Pancreas (tissue), 10 donors: ENCODE measurements at places on chromosomes 7 and 10.

DNA sequence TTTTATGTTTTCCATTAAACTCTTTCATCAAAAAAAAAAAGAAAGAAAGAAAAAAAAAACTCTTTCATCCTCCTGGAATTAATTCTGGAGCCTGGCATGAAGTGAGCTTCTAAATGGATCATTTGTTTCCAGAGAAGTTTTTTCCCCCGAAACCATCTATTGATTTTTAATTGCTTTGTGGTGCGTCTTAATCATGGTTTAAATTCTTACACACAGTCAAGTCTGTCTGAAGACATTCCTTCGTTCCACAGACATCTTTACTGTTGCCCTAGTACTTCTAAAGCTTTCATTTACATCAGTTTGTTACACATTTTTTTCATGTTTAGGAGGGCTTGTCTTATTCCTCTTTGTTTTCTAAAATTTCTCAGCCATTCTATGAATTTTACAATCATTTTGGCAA is 493.4 kb upstream of the FOXK1 start:
- DNase-seq: no peak

- DNase-seq: no peak
These were observed 37.5 kb downstream of the PWWP2B start for GRCh38 chr10:132434405-132435005.

DNA sequence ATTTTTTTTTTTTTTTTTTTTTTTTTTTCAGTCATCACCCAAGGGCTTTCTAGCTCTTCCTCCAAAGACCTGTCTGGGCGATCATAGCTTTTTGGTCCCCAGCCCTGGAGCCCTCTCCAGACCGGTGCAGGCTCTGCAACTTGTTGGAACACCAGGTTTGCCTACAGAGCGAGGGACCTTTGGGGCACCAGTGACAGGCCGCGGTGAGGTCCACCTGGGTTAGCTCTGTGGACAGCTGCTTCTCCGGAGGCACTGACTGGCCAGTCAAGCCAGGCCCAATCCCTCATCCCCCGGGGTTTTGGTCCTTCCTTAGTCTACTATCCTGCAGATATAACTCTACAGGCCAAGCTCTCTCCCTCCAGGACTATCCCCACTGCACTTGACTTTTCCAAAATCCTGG is 86.8 kb upstream of the SMNDC1 start:
- no peak for DNase-seq

- no peak for DNase-seq
These were observed 62.9 kb upstream of the PRR15 start for GRCh38 chr7:29500719-29501118.

DNA sequence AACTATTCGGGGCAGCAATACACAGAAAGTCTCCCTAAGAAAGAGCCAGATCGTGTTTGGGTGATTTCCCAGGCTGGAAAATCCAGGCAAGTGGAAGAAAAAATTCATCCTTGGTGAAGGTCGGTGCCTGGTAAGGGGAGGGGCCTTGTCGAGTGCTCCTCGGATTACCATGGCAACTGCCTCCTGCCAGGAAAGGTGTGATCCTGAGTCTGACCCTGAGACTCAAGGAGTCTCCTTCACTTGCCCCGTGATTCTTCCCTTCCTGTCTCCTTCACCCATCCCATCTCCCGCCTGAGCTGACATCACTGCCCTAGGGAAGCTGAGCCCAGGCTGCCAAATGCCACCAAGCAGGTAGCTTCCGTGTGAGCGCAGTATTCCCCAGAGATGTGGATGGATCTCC is 112.2 kb downstream of the MYL10 start:
- DNase-seq: no peak

DNA sequence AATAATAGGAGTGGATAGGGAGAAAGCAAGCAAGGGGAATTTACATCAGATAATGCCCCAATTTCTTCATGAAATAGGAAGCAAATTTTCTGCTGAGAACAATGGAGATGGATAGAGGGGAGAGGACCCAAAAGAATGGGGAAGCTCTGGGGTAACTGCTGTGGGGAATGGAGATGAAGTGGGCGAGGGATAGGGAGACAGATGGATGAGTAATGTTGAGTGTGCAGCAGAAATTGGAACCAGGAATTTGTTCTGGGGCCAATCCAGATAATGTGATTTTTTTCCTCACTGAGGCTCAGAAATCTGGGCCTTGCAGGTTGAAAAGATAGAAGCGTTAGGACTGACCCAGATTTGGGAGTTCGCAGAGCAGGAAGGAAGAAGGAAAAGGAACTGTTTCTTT is 24.5 kb upstream of the MRC1 start:
- DNase-seq: no peak

DNA sequence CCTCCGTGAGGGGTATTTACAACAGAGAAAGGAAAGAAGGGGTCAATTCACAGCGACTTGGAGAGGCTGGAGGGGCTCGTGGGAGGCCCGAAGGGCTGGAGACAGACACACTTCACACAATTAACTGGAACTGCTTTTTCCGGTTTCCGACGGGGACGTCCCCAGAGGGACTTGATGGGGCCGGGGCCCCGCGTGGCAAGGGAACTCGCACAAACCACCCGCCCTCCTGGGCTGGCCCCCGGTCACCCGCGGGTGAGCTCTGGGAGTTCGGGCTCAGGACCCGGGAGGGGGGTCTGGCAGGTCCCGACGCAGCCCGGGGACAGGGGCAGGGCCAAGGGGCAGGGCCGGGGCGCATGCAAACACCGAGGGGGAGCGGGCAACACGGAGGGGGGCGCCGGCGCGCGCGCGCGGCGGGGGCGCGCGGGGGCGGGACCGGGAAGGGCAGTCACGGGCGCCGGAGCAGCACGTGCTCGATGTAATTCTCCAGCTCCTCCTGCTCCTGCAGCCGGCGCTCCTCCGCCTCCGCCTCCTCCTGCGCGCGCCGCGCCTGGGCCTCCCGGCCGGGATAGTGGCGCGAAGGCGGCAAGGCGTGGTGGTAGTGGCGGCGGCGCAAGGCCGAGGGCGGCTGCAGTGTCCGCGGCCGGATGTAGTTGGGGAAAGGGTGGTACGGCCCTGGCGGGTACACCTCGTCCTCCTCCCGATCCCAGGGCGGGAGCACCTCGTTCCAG is 2.7 kb downstream of the VGF start:
- DNase-seq: no peak

GRCh38 chr7:26637610-26638009 is 226.8 kb downstream of the SKAP2 start:
- DNase-seq: no peak

DNA sequence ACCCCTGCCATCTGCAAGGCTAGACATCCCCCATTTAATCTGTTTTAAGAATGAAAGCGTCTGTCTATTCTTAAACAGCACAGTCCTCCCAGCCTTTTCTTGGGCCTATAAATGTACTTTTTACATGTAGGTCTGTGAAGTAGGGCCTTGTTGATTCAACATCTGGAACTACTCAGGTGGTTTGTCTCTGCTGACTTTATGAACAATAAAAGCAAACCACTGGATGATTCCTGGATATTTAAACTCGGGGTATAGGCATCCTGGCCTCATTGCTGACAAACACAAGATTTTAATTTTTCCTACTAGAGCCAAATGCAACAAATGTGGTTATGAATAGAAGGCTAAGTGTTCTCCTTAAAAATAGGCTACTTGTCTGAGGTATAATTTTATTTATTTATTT is 198.3 kb downstream of the WDR11 start:
- DNase-seq: no peak

DNA sequence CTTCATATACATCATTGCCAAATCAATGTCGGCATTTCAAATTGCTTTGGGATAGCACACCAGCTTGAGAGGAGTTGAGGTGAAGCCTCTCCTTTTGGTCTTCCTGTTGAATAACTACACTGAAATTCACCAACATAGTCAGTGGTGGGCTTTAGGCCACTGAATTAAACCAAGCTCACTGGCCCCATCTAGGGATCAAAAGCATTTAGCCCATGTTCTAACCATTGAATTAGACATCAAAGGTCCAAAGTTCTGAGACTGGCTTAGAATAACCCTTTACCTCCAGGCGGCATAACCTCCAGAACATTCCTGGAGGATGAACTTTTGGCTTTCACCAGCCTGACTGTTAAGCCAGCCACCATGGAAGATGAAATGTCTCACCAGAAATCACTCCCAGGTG is 54.6 kb downstream of the BPGM start:
- DNase-seq: no peak

- DNase-seq: no peak
These were observed 116.2 kb downstream of the LSMEM1 start for GRCh38 chr7:112596981-112597380.

GRCh38 chr7:27182861-27183681 is 2.0 kb downstream of the HOXA11 start:
- peak; percentile 44 for DNase-seq

DNA sequence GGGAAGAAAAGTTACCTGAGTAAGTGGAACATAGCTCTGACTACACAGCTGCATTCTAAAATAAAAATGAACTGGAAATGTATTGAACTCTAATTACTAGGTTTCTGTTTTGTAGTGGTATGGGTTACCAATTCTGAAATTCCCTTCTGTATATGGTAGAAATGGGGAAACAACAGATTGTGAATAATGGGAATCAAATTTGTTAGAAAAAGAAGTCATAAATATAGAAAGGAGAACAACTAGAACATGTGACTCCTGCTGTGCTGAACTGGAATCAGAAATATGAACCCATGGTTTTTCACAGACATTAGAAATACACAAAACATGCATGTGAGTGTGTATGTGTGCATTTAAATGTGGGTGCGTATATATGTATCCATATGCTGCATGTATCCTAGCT is 27.0 kb downstream of the MCMBP start:
- DNase-seq: no peak

- DNase-seq: no peak
These were observed 104.5 kb downstream of the CCSER2 start for GRCh38 chr10:84432891-84433290.

GRCh38 chr7:47785923-47786556 is 162.2 kb downstream of the PKD1L1 start:
- no peak for DNase-seq

- DNase-seq: no peak
These were observed 23.7 kb upstream of the C10orf105 start for GRCh38 chr10:71743089-71743838.

DNA sequence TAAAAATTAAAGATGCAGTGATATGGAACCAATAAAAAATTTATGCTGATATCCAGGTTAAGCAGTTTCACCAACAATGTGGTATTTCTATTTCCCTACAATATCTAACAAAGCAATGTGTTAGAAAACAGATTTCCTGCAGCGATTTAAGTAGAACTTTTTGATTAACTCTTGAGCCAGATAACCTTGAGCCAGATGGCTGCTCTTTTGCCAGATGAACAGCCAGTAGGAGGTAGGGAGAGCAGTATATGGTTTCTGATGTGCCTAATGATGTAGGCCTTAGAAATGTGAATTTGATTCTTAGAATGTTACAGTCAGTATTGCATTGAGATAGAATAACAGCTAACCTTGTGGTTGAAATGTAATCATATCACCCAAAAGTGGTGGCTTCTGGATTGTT is 31.1 kb downstream of the STAMBPL1 start:
- no peak for DNase-seq

- DNase-seq: no peak
These were observed 28.2 kb downstream of the TIMM23 start for GRCh38 chr10:46000538-46000937.

GRCh38 chr10:1938317-1938716 is 201.0 kb upstream of the ADARB2 start:
- no peak for DNase-seq

DNA sequence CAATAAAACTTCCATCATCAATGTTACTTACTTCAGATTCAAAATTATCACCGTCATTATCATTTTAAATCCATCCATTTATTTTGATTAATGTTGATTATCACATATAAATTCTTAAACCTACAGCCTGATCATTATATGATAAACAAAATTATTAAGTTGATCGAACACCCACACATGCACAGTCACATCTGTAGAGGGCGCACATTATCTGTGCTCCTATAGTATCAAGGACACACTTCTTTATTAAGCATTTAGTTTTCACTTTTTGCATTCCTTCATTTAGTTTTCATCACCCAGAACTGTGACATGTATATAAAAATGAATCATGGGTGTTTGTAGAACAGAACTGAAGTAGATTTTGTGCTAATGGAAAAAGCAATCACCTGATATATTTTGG is 26.2 kb upstream of the ZNF716 start:
- DNase-seq: no peak

DNA sequence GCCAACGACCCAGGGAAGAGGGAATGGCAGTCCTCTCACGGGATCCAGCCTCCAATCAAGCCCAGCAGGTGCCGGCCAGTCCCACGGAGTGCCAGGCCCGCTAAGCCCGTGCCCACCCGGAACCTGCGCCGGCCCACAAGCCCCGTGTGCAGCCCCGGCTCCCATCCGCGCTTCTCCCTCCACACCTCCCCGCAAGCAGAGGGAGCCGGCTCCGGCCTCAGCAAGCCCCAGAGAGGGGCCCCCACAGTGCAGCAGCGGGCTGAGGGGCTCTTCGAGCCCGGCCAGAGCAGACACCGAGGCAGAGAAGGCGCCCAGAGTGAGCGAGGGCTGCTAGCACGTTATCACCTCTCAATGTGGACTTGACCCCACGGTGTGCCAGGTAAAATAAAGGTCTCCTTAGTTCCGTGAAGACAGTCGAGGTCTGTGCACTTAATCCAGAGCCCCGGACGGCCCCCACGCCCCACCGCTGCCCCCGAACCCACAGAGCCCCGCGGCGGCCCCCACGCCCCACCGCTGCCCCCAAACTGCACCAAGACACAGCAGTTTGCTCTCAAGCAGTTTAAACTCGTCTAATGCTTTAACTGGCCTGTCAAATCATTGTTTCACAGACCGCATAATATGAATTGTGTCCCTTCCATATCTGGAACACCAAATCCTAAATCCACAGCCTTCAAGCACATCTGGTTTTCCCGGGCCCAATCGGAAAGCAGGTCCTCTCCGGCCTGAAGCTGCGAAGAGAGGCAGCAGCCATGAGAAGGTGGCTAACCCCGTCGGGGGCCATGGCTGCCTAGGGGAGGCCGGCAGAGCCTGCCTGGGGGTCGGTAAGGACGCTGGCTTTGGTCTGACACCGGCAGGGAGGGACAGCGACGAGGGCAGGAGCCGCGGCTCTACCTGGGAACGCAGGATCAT is 307.8 kb downstream of the PTPRN2 start:
- no peak for DNase-seq

DNA sequence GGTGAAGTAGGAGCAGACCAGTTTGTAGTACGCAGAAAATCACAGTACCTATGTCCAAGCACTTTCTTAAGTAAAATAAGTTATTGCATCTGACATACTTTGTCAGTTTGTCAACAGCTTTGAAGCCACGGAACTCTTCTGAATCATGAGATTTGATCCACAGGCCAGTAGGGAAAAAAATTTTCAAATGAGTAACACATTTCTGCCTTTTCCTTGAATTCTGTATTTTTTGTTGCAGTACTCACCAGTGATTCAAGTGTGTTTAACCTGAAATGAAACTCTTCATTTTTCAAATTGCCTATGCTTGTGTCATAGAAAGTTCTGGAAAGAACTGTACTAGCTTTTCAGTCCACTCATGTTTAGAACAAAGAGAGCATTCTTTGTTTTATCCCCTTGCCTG is 337.7 kb downstream of the GATA3 start:
- no peak for DNase-seq

- no peak for DNase-seq
These were observed 70.3 kb downstream of the PARP12 start for GRCh38 chr7:139992353-139993044.

GRCh38 chr7:123096434-123096833 is 100.9 kb upstream of the TAS2R16 start:
- DNase-seq: no peak

- DNase-seq: no peak
These were observed 33.0 kb downstream of the RALA start for GRCh38 chr7:39656415-39656814.

GRCh38 chr10:35633006-35633980 is 8.8 kb downstream of the FZD8 start:
- DNase-seq: no peak
